Myometrial cell (primary cell): ENCODE measurements at places on chromosomes 7 and 10. TPM values are rescaled to one million over a fixed set of nuclear protein-coding genes. Genes with fewer than 3 reads are reported as not detected.

The CTNNA3 gene
- total RNA-seq: not detected in 2 replicates

The GTF2IRD1 gene
- 21.4 and 25.7 TPM in 2 replicates for total RNA-seq

The CPVL gene
- total RNA-seq: 2.6 TPM in 1 of 2 replicates, not detected in the other

The TBATA gene
- not detected in 2 replicates for total RNA-seq

The CPA1 gene
- total RNA-seq: not detected in 2 replicates

The VGF gene
- total RNA-seq: 0.53 and 1.2 TPM in 2 replicates

The SPDYE11 gene
- total RNA-seq: not detected in 2 replicates
